Spinal cord (tissue), 10 donors: ENCODE measurements at places on chromosomes 3 and 15. TPM values are rescaled to one million over a fixed set of nuclear protein-coding genes. Genes with fewer than 3 reads are reported as not detected.

GRCh38 chr3:29004885-29005599 lies 275.8 kb upstream of the RBMS3 start:
- H3K27me3 ChIP-seq, result no peaks in the 10 kb centered on the region
- H3K4me3 ChIP-seq, result no peak overlapping the region
- no peaks in the 10 kb centered on the region for H3K36me3 ChIP-seq
- no peak overlapping the region for H3K27ac ChIP-seq
- H3K4me1 ChIP-seq, result no peaks in the 10 kb centered on the region

DNA sequence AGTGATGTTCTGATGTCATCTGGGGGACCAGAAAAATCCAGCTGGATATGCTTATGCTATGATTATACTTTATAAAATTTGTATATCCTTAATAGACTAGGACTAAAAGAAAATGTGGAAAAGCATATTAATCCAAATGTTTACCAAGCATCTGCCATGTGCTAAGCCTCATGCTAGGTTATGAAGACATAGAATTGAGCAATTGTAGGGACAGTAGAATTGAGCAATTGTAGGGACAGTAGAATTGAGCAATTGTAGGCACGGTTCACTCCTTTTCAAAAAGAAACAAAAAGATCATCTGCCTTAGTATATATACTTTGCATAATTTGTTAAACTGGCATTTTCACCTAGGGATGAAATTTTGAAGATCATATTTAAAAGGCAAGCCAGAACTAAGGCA lies 18.3 kb downstream of the ABHD5 start:
- H3K36me3 ChIP-seq, result peaks cover 13% of the 10 kb centered on the region
- DNase-seq, result no peak

- H3K36me3 ChIP-seq, result peaks cover 11% of the 10 kb centered on the region
- H3K27ac ChIP-seq, result no peak overlapping the region
- no peaks in the 10 kb centered on the region for H3K4me1 ChIP-seq
- H3K27me3 ChIP-seq, result no peaks in the 10 kb centered on the region
These were observed 78.1 kb downstream of the DCUN1D1 start for GRCh38 chr3:182902236-182902635.

DNA sequence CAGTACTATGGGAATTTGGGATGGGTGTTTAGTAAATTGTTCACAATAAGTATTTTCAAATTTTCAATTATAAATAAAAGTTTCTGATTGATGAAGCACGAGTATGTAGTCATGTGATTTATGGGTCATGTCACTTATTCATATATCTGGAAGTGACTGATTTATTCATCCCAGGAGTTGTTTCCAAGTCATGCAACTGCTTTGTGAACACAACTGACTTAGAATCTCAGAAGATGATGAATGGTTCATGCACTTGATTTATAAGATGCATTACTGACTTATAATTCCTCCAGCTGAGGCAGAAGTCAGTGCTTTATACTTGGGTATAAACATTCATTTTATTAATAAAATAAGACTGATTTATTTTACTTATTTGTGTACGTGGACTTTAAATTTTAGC lies 137.8 kb upstream of the CBLB start:
- H3K36me3 ChIP-seq, result no peaks in the 10 kb centered on the region
- H3K4me3 ChIP-seq, result no peak overlapping the region
- H3K27ac ChIP-seq, result no peak overlapping the region
- DNase-seq, result no peak

DNA sequence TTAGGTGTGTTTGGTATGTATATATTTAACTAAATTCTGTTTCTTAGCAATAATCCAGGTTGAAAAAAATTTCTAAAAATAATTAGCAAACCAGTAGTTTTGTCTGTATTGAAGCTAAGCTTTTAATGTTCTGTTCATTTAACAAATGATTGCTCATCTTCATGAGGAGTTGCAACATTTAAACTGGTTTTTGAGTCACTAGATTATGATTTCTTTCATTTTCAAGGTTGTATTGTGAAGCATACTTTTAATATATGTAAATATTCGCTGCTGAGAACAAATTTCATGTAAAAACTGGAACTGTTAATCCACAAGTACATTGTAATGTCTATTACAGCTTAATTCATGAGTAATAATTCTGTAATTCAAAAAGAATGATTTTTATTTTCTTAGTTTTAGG lies 192.7 kb downstream of the MBNL1 start:
- no peaks in the 10 kb centered on the region for H3K36me3 ChIP-seq
- H3K27me3 ChIP-seq, result no peaks in the 10 kb centered on the region
- DNase-seq, result no peak
- H3K4me3 ChIP-seq, result no peak overlapping the region
- H3K27ac ChIP-seq, result no peak overlapping the region
- H3K4me1 ChIP-seq, result no peaks in the 10 kb centered on the region

NR2E3 gene
- total RNA-seq, result 0.72 TPM

GRK7 gene
- 0.20 TPM for total RNA-seq

CRYGS gene
- total RNA-seq, result 5.1 TPM
